Activated CD4-positive, alpha-beta T cell treated with anti-CD3 and anti-CD28 coated beads, Interleukin-2, Interleukin-6, amounts not matched to agents 100 ng/mL and 50 ng/mL, durations not matched to agents 16 hours and 8 hours (primary cell): ENCODE measurements at places on chromosomes 13 and 19.

- no peak for DNase-seq
These were observed 10.3 kb downstream of the PLD3 start for GRCh38 chr19:40358773-40359172.

DNA sequence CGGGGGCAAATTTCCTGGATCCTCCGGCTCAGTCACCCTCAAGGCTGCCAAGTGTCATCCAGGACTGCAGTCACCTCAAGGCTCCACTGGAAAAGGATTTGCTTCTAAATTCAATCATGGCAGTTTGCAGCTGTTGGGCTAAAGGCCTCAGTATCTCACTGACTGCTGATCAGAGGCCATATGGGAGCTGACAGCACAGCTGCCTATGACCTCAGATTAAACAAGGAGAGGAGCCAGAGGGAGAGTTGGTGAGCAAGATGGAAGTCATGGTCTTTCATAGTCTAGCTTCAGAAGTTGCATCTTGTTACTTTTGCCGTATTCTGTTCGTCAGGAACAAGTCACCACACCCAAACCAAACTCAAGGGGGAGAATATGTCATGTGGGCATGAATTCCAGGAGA is 849.7 kb downstream of the UQCRFS1 start:
- no peak for DNase-seq

DNA sequence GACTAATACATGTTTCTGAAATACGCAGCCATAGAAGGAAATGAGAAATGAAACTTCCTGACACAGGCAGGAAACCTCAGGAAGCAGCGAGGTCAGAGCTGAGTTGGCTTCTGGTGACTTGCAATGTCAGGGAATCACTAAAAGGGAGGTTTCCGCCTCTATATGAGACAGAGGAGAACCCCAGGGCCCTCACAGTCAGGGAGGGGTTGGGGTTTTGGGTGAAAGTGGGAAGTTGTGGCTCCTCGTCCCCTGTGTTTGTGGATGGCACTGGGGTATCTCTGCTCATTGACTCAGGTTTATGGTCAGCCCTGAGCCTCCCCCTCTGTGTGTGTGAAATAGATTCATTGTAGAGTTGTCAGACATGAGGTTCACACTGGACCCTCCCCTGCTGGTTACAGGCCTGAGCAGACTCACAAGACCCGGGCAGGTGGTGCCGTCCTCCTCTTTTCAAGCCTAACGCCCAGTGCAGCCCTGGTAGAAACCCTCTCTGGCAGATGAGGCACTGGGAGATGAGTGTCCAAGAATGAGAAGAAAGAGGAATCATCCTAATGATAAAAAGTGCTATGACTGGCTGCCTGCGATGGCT is 5.5 kb upstream of the LILRA6 start:
- DNase-seq = peak; percentile 68

DNA sequence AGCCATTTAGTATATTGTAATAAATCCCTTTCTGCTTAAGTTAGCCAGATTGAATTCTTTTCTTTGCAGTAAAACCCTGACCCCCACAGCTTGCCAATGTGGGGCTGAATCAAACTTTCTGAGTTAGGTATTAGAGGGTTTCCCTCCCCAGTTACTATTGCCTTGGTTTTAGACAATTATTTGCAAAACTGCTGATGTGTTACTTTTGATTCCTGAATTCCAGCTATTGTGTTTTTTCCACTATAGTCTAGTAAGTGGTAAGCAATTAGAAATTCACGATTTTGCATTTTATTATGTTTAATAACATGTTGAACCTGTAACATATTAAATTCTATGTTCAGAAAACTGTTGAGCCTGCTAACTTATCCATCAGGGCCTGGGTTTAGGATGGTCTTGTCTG is 391.5 kb downstream of the DLEU7 start:
- DNase-seq = no peak

DNA sequence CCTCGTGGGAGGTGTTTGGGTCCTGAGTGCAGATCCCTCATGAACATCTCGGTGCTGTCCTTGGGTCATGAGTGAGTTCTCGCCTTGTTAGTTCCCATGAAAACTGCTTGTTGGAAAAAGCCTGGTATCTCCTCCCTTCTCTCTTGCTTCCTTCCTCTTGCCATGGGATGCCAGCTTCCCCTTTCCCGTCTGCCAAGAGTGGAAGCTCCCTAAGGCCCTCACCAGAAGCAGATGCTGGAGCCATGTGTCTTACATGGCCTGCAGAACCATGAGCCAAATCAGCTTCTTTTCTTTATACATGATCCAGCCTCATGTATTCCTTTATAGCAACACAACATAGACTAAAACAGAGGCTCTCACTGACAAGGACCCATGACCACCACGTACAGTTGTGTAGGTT is 8.2 kb downstream of the ADGRE2 start:
- DNase-seq = no peak

GRCh38 chr19:14030997-14031718 is 404 bp upstream of the IL27RA start:
- DNase-seq = no peak

GRCh38 chr19:56306016-56306415 is 8.6 kb downstream of the ZSCAN5A start:
- no peak for DNase-seq

DNA sequence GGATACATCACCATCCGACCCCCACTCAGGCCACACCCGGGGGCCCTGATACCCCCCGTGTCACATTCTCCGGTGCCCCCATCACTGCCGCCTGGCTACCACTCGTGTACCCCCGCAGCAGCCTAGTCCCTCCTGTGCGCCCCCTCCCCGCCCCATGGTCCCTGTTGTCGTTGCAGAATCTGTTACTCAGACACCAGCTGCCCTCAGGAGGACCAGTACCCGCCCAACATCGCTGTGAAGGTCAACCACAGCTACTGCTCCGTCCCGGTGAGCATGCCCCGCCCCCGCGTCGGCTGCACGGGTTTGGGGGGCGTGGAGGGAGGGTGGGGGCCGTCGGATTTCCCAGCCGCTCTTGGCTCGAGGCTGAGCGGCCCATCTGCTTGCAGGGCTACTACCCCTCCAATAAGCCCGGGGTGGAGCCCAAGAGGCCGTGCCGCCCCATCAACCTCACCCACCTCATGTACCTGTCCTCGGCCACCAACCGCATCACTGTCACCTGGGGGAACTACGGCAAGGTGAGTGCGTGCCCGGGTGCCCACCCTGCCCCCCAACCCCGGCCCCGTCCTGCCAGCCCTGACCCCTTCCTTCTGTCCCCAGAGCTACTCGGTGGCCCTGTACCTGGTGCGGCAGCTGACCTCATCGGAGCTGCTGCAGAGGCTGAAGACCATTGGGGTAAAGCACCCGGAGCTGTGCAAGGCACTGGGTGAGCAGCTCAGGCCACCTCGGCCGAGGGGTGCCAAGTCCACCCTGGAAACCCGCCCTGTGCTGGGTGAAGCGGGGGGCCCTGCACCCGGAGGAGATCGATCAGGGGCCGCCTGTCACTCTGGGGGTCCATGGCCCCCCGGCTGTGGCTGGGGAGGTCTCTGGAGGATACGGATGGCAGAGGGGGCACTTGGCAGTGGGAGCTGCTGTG is 21.1 kb downstream of the PIAS4 start:
- DNase-seq = no peak

- DNase-seq = peak; percentile 73
These were observed 661 bp upstream of the MIR17HG start for GRCh38 chr13:91346850-91347201.

- no peak for DNase-seq
These were observed 108.2 kb downstream of the GNG7 start for GRCh38 chr19:2594319-2594718.

DNA sequence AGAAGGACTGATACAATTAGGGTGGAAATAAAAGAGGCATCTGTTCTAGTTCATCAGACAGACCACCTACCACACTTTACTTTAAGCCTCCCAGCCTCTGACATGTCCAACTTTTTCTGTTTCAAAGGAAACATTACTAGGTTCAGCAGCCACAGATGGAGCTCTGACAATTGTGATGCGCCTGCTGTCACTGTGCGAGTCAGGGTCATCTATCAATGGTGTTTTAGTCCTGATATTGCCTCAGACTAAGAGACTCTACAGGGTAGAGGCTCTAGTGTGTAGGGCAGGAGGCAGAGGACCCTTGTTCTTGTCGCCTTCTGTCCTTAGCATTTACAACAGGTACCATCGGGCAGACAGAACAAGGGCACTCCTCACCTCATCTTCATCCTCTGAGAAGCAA is 685.0 kb upstream of the SGCG start:
- no peak for DNase-seq

- no peak for DNase-seq
These were observed 189.6 kb upstream of the CSNK1A1L start for GRCh38 chr13:37295071-37295470.

DNA sequence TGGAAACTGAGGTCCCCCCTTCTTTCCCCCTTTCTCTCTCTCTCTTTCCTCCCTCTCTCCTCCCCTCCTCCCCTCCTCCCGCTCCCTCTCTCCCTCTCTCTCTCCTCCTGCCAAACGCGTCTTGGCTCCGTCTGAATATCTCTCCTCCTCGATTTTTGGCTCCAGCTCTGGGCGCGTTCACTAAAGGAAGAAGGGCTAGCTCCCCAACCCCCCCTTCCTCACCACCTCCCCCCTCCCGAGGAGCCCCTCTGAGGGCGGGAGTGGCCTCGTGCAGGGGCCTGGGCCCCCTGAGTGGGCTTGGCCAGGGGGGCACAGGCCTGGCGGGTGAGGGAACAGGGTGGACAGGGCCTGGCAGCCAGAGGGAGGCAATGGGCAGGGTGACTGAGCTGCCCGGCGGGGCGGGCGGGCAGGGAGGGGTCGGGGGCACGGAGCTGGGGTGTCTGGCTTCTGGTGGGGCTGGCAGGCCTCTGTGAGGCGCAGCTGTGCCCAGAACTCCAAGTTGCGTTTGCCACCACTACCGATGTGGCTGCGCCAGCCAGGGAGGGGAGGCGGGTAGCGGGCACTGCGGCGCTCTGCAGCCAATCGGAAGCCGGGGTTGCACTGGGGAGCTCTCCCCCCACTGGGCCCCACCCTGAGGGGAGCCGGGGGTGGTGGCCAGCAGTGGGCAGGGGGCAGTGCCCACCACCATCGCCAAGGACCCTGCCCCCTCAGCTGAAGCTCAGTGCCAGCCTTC is 7.1 kb downstream of the NFIX start:
- DNase-seq = no peak

- DNase-seq = no peak
These were observed 1.3 kb upstream of the IRF2BP1 start for GRCh38 chr19:45887200-45887710.

DNA sequence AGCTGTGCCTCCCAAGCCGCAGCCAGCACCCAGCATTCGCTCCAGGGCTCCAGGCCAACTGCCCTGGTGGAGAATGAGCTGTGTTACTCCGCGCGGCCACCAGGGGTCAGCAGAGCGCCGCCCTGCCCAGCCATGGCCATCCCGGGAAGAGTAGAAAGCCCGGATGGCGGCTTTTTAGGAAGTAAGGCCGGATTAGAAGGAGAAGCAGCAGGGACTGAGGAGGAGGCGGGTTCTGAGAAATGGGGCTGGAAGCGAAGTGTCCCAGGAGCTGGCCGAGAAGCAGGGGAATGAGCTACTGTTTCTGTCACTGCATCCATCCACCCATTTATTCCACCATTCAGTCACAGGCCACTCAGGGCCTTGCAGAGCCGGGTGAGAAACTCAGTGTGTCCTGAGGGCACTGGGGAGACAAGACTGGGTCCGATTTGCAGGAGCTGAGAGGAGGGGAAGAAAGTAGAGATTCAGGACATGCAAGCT is 6.6 kb upstream of the NPAS1 start:
- peak; percentile 79 for DNase-seq

- DNase-seq = no peak
These were observed 2590.1 kb downstream of the PCDH9 start for GRCh38 chr13:64640002-64640401.

GRCh38 chr13:20127262-20127561 is 33.6 kb downstream of the GJA3 start:
- DNase-seq = peak; percentile 21

GRCh38 chr13:44385401-44385800 is 11.8 kb downstream of the SERP2 start:
- DNase-seq = no peak

- DNase-seq = peak; percentile 2
These were observed 778 bp downstream of the ZNF230 start for GRCh38 chr19:44003461-44004009.

GRCh38 chr19:7188698-7189629 is 105.2 kb downstream of the INSR start:
- no peak for DNase-seq

GRCh38 chr13:34216256-34216655 is 398.3 kb downstream of the RFC3 start:
- DNase-seq = no peak

DNA sequence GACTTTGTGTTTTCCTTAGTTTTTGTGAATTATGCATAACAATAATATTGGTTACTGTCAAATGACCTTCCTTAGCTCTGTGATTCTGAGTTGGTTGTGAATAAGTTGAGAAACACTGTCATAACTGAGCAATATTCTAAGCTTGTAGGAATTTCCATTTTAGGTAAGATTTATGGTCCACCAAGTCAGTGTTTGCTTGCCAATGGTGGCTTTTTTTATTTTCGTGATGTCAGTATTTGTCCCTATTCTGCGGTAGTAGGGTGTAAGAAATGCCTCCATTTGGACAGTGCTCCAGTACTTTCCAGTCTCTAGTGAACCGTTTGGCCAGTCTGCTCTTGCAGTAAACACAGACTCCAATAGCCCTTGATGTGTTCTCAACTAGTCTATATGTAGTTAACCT is 94.7 kb downstream of the FRY start:
- no peak for DNase-seq

DNA sequence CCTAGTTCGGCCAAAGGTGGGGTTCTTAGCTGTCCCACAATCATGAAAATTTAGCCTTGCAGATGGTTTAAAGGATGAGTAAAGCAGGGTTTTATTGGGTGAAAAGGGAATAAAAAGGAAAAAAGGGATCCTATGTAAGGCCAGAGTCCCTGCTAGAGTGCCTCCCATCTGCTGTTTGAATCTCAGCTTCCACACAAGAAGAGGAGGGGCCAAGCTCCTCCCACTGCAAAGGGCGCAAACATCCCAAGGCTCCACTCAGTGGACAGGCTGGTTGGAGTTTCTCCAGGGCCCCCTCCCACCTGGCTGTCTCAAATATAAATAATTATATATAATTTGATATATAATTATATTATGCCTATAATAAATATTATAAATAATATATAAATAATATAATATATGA is 1272.1 kb upstream of the PCDH20 start:
- DNase-seq = no peak

- no peak for DNase-seq
These were observed 661 bp downstream of the PALM3 start for GRCh38 chr19:14061081-14061749.

DNA sequence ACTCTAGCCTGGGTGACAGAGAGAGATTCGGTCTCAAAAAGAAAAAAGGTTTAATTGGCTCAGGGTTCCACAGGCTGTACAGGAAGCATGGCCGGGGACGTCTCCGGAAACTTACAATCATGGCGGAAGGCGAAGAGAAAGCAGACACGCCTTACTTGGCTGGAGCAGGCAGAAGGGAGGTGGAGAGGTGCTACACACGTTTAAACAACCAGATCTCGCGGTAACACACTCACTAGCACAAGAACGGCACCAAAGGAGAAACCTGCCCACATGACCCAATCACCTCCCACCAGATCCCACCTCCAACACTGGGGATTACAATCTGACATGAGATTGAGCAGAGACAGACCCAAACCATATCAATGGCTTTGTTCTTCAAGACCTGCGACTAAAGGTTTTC is 12.8 kb downstream of the CASP14 start:
- DNase-seq = no peak
